ENCODE measurements at places on chromosomes 12 and 14.
A peak's percentile ranks its signal among the peaks of the same experiment; 100 is the strongest.

DNA sequence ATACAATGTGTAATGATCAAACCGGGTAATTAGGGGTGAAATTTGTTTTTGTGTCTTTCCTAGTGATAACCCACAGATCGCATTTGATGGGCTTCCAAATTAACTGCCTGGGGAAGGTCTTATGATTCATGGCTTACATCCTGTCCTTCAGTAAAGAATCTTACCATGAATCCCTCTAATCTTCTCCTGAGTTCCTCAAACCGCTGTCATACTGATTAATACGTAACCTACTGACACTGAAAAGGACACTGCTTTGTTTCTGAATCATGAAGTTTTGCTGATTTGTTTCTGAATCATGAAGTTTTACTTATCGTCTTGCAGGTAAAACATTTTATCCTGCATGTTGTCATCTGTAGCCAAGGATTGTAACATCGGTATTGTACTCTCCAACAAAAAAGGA, 52.0 kb upstream of the CRY1 start:
- H3K4me3 ChIP-seq: no peak overlapping the region
- DNase-seq: peak; percentile 66
- H3K27ac ChIP-seq: no peak overlapping the region
- no peaks in the 10 kb centered on the region for H3K4me1 ChIP-seq

GRCh38 chr12:122969676-122970075, 3.4 kb upstream of the ABCB9 start:
- H3K27ac ChIP-seq: no peak overlapping the region
- no peak for DNase-seq
- no peaks in the 10 kb centered on the region for H3K36me3 ChIP-seq
- no peaks in the 10 kb centered on the region for H3K27me3 ChIP-seq

- H3K4me3 ChIP-seq: no peak overlapping the region
- no peaks in the 10 kb centered on the region for H3K27me3 ChIP-seq
- no peaks in the 10 kb centered on the region for H3K36me3 ChIP-seq
- H3K27ac ChIP-seq: no peak overlapping the region
These were observed 23.1 kb downstream of the GARIN6 start for GRCh38 chr12:99670635-99671034.

DNA sequence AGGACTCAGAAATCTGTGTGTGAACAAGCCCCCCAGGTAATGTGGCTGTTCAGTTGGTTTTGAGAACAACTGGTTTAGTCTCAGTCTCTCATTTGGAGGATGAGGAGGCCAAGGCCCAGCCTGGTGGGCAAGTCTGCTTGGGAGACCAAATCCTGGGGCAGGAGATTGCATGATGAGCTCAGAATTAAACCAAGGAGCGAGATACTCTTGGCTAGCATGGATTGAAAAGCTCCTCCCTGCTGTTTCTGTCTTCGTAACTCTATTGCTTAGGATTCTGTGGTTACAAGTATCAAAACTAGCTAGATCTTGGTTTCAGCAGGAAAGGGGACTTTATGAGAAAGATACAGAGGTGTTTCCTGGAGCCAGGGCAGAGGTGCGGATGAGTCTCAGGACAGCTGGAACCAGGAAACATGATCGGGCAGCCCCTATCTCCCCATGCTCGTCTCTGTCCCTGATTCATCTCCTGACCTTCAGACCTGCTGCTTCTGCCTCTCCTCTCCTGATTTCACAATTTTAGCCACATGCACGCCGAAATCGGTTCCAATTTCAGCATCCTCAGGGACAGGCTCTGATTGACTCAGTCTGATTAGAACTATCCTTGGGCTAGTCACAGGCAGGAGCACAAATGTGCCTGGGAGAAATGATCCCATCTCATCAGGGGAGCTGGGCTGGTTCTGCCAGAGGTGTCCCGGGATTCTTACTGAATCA, 40.2 kb upstream of the RIN3 start:
- H3K27ac ChIP-seq: peak overlapping the region; percentile 35
- H3K4me1 ChIP-seq: peaks cover 27% of the 10 kb centered on the region
- no peak overlapping the region for H3K4me3 ChIP-seq

- H3K27me3 ChIP-seq: no peaks in the 10 kb centered on the region
- no peaks in the 10 kb centered on the region for H3K36me3 ChIP-seq
- no peak overlapping the region for H3K4me3 ChIP-seq
- H3K27ac ChIP-seq: peak overlapping the region; percentile 76
These were observed 90.8 kb upstream of the DAAM1 start for GRCh38 chr14:59097681-59098080.

GRCh38 chr14:23485326-23485725, 15.8 kb downstream of the NGDN start:
- DNase-seq: no peak
- peaks cover 1% of the 10 kb centered on the region for H3K36me3 ChIP-seq
- H3K27me3 ChIP-seq: no peaks in the 10 kb centered on the region
- no peaks in the 10 kb centered on the region for H3K4me1 ChIP-seq
- H3K27ac ChIP-seq: no peak overlapping the region
- no peak overlapping the region for H3K4me3 ChIP-seq

DNA sequence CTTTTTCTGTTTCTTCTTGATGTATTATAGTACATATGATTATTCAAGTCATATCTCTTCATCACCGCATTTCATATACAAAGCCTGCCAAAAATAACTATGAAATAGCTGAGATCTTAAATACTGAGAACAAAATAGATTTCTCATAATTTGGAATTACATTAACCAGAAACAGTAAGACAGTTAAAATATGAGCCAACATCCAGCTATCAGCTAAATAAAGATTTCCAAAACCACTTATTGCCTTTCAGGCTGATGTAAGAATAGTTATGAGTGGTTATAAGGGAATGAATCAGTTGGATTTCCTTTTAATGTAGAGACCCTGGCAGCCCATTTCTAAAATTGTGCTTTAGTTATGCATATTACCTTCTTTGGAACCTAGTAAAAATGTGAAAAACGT, 47.4 kb downstream of the TMEM117 start:
- H3K27me3 ChIP-seq: no peaks in the 10 kb centered on the region
- DNase-seq: peak; percentile 7

- H3K36me3 ChIP-seq: no peaks in the 10 kb centered on the region
- no peak for DNase-seq
- no peaks in the 10 kb centered on the region for H3K27me3 ChIP-seq
These were observed 384.1 kb downstream of the ALG10 start for GRCh38 chr12:34406228-34406995.

DNA sequence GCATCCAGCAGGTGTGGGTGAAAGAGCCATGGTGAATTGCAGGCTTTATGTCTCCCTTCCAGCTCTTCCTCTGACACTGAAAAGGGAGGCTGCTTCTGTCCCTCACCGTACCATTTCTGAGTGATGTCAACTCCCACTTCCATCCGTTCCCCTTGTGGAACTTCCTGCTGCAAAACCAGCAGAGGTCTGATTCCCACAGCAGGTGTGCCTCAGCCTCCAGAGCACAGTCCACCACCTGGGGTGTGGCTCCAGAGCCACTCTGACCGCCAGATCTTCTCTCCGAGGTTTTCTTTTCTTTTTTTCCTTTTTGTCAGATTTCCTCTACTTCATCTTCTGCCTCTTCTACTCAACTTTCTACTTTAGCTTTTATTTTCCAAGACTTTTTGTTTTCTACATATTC, 62.7 kb downstream of the CDC42BPB start:
- no peak for DNase-seq
- peaks cover 3% of the 10 kb centered on the region for H3K4me1 ChIP-seq
- no peaks in the 10 kb centered on the region for H3K27me3 ChIP-seq
- H3K27ac ChIP-seq: no peak overlapping the region
- no peak overlapping the region for H3K4me3 ChIP-seq
- peaks cover 10% of the 10 kb centered on the region for H3K36me3 ChIP-seq

- DNase-seq: peak; percentile 19
- H3K27ac ChIP-seq: no peak overlapping the region
- H3K36me3 ChIP-seq: no peaks in the 10 kb centered on the region
- no peaks in the 10 kb centered on the region for H3K27me3 ChIP-seq
These were observed 142.9 kb upstream of the BTG1 start for GRCh38 chr12:92288561-92288960.

- no peak overlapping the region for H3K27ac ChIP-seq
- no peaks in the 10 kb centered on the region for H3K27me3 ChIP-seq
- no peaks in the 10 kb centered on the region for H3K4me1 ChIP-seq
- no peak overlapping the region for H3K4me3 ChIP-seq
These were observed 11.3 kb downstream of the LRRC9 start for GRCh38 chr14:59931237-59931636.

DNA sequence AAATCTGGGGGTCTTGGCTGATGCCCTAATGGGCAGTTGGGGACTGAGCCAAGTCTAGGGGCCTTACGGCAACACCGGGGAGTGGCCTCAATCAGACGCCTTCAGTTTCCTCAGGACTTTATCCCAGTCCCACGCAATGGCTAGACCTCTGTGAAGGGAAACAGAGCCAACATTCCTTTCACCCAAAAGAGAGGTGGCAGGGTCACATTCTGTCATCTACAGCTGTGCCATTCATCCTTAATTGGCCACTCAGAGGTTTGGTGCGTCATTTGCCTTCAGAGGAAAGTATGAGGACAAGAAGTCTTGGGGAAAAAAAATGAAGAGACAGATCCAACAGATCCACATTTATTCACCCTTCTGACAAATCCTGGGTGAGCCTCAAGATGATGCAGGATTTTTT, 166.9 kb upstream of the AVPR1A start:
- no peak overlapping the region for H3K27ac ChIP-seq
- no peaks in the 10 kb centered on the region for H3K36me3 ChIP-seq
- H3K27me3 ChIP-seq: no peaks in the 10 kb centered on the region
- no peaks in the 10 kb centered on the region for H3K4me1 ChIP-seq
- H3K4me3 ChIP-seq: no peak overlapping the region
- DNase-seq: no peak

- H3K27ac ChIP-seq: no peak overlapping the region
- H3K36me3 ChIP-seq: no peaks in the 10 kb centered on the region
- no peak for DNase-seq
- H3K27me3 ChIP-seq: no peaks in the 10 kb centered on the region
These were observed 28.6 kb upstream of the CCDC91 start for GRCh38 chr12:28161697-28162096.

- no peaks in the 10 kb centered on the region for H3K27me3 ChIP-seq
- H3K4me1 ChIP-seq: no peaks in the 10 kb centered on the region
- no peak overlapping the region for H3K27ac ChIP-seq
- no peaks in the 10 kb centered on the region for H3K36me3 ChIP-seq
These were observed 152.1 kb downstream of the SLC8A3 start for GRCh38 chr14:70036665-70037064.

DNA sequence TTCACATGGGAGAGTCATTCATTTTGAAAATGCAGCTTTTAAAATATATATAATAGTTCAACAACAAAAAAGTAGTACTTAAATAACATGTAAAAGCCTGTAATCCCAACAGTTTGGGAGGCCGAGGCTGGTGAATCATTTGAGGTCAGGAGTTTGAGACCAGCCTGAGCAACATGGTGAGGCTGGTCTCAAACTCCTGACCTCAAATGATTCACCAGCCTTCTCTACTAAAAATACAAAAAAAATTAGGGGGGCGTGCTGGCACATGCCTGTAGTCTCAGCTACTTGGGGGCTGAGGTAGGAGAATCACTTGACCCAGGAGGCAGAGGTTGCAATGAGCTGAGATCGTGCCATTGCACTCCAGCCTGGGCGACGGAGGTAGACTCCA, 256.3 kb upstream of the RGS6 start:
- DNase-seq: peak; percentile 30
- no peak overlapping the region for H3K4me3 ChIP-seq
- H3K36me3 ChIP-seq: peaks cover 2% of the 10 kb centered on the region
- no peaks in the 10 kb centered on the region for H3K27me3 ChIP-seq
- H3K4me1 ChIP-seq: no peaks in the 10 kb centered on the region
- no peak overlapping the region for H3K27ac ChIP-seq

DNA sequence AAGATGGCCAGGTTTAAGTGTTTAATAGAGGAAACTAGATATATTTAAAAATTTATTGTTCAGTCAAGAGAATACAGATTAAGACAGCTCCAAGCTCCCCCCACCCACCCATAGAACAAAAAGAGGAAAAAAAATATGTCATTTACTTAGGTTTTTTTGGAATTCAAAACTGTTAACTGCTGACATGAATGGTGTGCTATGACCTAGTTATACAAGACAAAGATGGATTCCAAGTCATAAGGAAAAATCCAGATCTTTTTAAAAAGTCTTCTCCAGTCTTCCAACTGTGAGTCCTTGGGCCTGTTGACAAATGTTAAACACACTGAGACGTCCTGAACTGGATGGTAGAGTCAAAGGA, 1.3 kb upstream of the SETD1B start:
- H3K27ac ChIP-seq: peak overlapping the region; percentile 97
- DNase-seq: no peak
- peaks cover 20% of the 10 kb centered on the region for H3K4me1 ChIP-seq
- H3K36me3 ChIP-seq: peaks cover 6% of the 10 kb centered on the region
- H3K4me3 ChIP-seq: peak overlapping the region; percentile 50
- no peaks in the 10 kb centered on the region for H3K27me3 ChIP-seq

GRCh38 chr14:39419272-39419671, 13.0 kb downstream of the FBXO33 start:
- no peak overlapping the region for H3K4me3 ChIP-seq
- H3K4me1 ChIP-seq: no peaks in the 10 kb centered on the region
- no peaks in the 10 kb centered on the region for H3K36me3 ChIP-seq
- DNase-seq: no peak
- no peaks in the 10 kb centered on the region for H3K27me3 ChIP-seq
- no peak overlapping the region for H3K27ac ChIP-seq
